Gastroesophageal sphincter (tissue), 4 donors: ENCODE measurements at places on chromosomes 2 and 18.

GRCh38 chr2:99139003-99139402, 2.5 kb upstream of the C2orf15 start:
- no peak for ATAC-seq

- ATAC-seq, result no peak
These were observed 116.9 kb downstream of the ACKR3 start for GRCh38 chr2:236686561-236686960.

DNA sequence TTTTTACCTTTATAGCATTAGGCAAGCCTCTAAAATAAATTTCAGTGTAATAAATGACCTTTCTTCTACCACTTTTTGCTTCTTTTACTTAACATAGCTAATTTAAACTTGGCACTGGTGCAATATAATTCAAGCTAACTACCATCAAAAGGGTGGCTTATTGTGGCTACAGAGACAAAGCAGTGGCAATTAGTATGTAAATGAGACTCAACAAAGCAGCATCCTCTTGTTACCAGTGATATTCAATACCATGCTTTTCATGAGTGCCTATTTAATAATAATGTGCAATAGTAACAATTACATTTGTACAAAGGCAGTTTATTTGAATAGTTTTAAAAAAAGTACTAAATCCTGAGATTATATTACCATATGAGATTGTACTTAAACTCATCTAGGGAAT, 93.4 kb downstream of the SOS1 start:
- ATAC-seq, result no peak

GRCh38 chr2:95719473-95720060, 127.8 kb downstream of the TRIM43 start:
- no peak for ATAC-seq

- ATAC-seq, result no peak
These were observed 12.0 kb downstream of the NEDD4L start for GRCh38 chr18:58055890-58056558.
